ENCODE measurements at places on chromosomes 3 and 15.

- peak; percentile 45 for DNase-seq
These were observed at the start of gene C3orf52 for GRCh38 chr3:112086076-112086854. Gene C3orf52 (plus strand): TSS chr3:112086389. CDS start chr3:112086408, 19 bp downstream.

GRCh38 chr3:45064512-45065372 is 38.6 kb downstream of the CLEC3B start:
- peak; percentile 47 for DNase-seq

- DNase-seq, result no peak
These were observed 1.2 kb downstream of the ZBTB11 start for GRCh38 chr3:101675709-101676215.

DNA sequence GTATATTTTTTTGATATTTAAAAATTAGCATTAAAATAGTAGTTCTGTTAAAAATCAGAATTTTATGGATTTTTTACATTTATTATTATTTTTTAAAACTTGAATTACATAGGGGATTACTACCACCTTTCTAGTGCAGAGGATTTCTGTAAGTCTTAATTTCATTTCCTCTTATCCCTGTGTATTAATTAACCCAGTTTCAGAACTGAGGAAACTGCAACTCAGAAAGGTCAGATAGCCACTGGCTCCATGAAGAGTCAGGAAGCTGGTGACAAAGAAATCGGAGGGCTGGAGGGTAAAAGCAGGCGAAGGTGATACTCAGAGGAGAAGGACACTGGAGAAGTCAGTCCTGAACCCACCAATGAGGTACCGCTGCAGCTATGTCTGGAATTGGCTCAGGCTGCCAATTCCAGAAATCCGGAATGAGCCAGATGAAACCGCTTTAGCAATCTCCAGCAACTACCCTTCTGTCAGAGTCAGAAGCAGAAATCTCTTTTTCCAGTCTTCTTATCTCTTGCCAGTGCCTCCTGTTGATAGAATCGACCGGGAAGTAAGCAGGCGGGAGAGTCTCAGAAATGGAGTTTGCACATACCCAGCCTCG is 308.5 kb downstream of the SV2B start:
- DNase-seq, result no peak

DNA sequence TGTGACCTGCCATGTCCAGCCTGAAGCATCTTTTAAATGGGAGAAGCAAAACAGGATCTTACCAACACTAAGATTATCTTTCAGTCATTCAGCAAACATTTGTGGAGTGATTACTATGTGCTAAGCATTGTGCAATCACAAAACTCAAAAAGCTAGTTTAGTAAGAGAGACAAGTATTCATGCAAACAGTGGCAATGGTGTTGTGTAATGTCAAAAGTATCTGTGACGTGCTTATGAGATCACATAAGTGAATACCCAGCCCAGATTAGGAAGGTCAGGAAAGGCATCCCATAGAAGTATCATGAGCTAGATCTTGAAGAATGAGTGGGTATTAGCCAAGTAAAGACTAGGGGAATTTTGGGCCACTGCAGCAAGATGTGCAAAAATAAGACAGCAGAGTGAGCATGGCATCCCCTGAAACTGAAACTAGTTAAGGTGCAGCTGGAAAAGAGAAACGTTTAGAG is 32.1 kb downstream of the SEC62 start:
- no peak for DNase-seq

GRCh38 chr15:57432141-57432741 is 55.9 kb downstream of the CGNL1 start:
- no peak for DNase-seq

- no peak for DNase-seq
These were observed 3.7 kb downstream of the MDFIC2 start for GRCh38 chr3:70308760-70309159.

DNA sequence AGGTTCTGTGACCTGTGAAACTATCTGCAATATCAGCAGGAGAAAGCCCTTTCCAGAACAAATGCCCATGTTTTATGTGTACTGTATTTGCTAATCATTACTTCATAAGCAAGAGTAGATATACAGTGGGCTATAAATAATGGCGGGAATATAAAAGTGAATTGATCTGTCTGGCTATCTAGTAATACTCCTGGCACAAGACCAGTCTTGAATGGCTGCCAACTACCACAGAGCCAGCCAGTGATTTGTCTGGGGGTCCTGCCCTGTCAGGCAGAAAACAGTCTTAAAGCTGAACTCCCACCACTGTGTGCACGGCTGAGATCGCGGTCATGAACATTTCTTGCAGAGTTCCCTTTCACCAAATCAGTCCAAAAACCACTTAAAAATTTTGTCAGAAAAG is 176.3 kb downstream of the MEIS2 start:
- DNase-seq, result no peak

DNA sequence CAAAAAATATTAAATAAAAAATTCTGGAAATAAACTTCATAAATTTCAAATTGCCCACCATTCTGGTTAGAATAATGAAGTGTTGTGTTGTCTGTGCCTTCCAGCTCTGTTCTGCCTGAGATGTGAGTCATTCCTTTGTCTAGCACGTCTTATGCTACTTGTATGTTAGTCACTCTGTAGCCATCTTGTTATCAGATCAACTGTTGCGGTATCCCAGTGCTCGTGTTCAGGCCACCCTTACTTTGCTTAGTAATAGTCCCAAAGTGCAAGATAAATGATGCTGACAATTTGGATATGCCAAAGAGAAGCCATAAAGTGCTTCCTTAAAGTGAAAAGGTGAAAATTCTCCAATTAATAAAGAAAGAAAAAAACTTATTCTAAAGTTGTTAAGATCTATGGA is 527.5 kb downstream of the NAALADL2 start:
- no peak for DNase-seq

- DNase-seq, result no peak
These were observed 16.3 kb downstream of the BMF start for GRCh38 chr15:40092256-40092978.

- DNase-seq, result no peak
These were observed 46.3 kb downstream of the FOXP1 start for GRCh38 chr3:71537211-71537611.

Data from activated T-cell treated with anti-CD3 and anti-CD28 coated beads for 24 hours (primary cell).